Fibroblast of skin of abdomen (primary cell): ENCODE measurements at places on chromosomes 3 and 15.

DNA sequence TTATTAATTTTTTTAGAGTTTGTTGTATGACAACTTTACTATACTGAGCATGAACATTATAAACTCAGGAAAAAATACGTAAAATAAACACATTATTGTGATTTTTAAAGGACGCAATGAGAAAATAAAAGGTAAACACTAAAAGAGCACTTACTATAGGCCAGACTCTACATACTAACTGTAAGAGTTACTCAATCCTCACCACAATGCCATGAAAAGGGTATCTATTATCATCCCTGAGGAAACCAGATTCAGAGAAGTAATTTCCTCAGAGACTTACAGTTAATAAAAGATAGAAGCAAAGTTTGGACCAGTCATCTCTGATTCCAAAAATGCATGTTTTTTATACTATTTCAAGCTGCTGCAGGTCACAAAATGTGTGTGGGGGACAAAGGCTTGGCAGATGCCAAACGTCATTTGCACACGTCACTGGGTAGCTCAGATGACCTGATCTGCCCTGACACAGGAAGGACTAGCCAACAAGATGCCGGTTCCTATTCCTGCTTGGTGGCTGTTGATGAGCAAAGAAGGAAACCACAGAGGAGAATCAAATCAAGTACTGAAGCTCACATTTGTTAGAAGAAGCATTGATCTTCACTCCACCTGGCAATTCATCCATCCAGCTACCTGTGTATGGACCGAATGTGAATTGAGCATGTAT, 42.3 kb downstream of the KLHL6 start:
- no peak for DNase-seq

GRCh38 chr15:71249986-71250385, 134.7 kb downstream of the THSD4 start:
- DNase-seq: peak; percentile 46

GRCh38 chr3:63937661-63938651, 25.8 kb upstream of the SCAANT1 start:
- DNase-seq: no peak

GRCh38 chr3:126982126-126982470, 817 bp upstream of the PLXNA1 start:
- peak; percentile 29 for DNase-seq

DNA sequence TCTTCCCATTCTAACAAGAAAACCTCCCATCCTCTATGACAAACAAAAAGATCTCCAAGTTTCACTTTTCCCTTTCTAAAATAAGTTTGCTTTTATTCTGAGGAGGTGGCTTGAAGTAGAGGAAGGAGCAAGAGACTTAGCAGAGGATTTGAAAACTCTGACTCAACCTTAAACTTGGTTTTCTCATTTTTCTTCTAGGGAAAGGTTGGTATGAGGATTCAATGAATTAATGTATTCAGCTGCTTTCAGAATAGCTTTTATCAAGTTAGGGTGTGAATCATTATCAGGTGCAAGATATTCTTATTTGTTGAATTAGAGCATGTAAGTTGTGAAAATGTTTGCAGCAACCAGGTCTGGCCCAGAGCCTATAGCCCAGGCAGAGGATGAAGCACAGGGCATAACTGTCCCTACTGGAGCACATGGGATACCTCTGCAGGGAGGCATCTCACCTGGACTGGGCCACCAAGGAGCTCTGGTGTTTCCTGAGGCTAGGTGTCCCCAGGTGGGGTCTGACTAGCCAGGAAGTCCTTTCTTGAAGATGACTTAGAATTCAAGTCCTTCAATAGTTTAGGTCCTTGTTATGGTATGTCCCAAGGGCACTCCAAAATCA, 42.3 kb downstream of the SATB1 start:
- no peak for DNase-seq

- no peak for DNase-seq
These were observed 32.2 kb downstream of the RIOX2 start for GRCh38 chr3:97940034-97940433.
